ENCODE measurements at places on chromosomes 6 and 20.

GRCh38 chr6:165871571-165871970 is 208.5 kb upstream of the PDE10A start:
- no peak for DNase-seq

GRCh38 chr20:33239418-33239817 is 3.6 kb downstream of the BPIFA1 start:
- DNase-seq = no peak

GRCh38 chr6:20497216-20498040 is 36.8 kb upstream of the CDKAL1 start:
- no peak for DNase-seq

- no peak for DNase-seq
These were observed 105.1 kb upstream of the PRL start for GRCh38 chr6:22401932-22402331.

GRCh38 chr20:33812908-33813462 is 1.8 kb downstream of the CHMP4B start:
- no peak for DNase-seq

DNA sequence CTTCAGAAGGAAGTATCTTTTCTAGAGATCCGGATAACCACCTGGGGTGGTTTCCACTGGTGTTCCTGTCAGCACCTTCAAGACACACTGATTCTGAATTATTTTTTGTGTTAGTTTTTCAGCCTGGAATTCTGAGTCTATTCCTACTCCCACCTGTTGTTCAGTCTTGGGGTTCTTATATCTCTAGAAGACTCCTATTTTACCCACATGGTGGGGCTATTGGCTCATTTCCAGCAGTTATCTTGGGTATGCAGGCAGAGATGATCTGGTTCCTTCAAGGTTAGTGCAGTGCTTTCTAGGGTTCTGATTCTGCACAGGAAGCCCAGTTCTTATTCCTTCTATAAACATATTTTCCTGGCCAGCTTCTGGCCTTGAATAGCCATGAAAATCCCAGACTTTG is 175.6 kb upstream of the PDE7B start:
- no peak for DNase-seq

All from activated T-helper 1 cell treated with anti-CD3 and anti-CD28 coated beads, Interleukin-2, amount 50 U/mL, for 16 hours (primary cell).